ENCODE measurements at places on chromosomes 7 and 10. TPM values are rescaled to one million over a fixed set of nuclear protein-coding genes. Genes with fewer than 3 reads are reported as not detected.

The TNPO3 gene
- 77.2 TPM for total RNA-seq

The CYP17A1 gene
- not detected for total RNA-seq

The CLCN1 gene
- total RNA-seq: not detected

The SPDYE11 gene
- total RNA-seq: not detected

The ELN gene
- total RNA-seq: 2.2 TPM

The CLRN3 gene
- not detected for total RNA-seq

The TBC1D12 gene
- 5.4 TPM for total RNA-seq

Data from IMR-90 (cell line).